ENCODE measurements at places on chromosomes 6 and 20.
A peak's percentile ranks its signal among the peaks of the same experiment; 100 is the strongest.

DNA sequence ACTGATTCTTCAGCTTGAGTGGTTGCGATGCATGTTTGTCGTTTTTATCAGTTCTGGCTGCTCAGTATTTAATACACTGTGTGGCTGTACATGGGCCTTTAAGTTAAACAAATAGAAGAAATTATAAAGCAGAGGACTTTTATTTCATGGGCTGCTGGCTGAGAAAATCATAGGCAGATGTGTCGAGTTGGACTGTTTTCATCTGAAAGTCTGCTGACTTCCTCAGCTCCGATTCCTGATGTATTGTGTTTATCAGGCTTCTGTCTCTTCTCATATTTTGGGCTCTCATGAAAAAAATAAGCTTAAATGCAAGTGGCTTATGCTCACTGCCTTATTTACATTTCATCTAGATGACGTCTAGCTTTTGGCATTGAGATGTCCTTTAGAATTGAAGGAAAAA lies 129.5 kb upstream of the GGTLC1 start:
- DNase-seq: no peak

- no peak for DNase-seq
These were observed 44.5 kb upstream of the TULP1 start for GRCh38 chr6:35557239-35557638.

DNA sequence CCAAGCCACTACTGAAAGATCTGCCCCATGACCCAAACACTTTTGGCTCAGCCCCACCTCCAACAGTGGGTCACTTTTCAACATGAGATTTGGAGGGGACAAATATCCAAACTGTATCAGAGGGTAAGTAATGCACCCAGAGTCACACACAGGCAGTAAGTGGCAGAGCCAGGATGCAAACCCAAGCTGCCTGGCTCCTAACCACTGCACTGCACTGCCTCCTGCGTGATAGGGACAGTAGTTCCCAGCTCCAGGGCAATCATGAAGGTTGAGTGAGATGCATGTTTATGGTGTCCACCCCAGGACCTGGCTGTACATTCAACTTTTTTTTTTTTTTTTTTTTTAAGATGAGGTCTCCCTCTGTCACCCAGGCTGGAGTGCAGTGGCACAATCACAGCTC lies 88.2 kb downstream of the TOX2 start:
- DNase-seq: no peak

GRCh38 chr6:155126727-155127439 lies 131.8 kb downstream of the TIAM2 start:
- DNase-seq: no peak

DNA sequence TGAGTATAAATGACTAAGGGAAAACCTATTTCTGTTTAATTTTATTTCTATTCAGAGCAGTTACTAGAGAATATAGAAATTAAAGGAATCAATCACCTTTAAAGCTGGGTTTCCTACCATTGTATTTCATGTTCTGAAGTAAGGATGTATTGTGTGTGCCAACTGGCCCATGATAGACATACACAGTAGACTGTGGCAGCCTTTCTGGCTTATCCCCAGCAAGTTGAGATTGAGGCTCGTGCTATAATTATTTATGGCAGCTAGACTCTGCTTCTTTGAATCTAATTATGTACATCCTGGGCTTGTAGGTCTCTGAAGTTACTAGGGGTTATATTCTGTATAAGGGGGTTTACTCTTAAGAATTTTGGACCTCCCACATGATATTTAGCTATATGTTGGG lies 44.4 kb downstream of the ZNF292 start:
- DNase-seq: no peak

DNA sequence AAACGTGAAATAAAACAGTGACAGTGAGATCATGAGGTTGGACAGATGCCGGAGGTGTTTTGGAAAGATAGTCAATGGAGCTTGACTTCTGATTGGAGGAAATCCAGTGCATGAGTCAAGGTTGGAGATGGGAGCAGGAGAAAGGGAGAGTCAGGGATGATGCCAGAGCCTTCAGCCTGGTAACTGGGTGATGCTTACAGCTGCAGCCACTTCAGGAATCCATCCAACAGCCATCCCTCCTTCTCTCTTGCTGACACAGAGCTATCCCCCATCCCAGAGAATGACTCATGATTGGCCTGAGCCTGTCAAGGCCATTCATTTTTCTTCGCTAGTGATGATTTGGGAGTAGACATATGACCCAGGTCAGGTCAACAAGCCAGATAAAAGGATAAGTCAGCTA lies 112.8 kb downstream of the SAMD5 start:
- no peak for DNase-seq

- no peak for DNase-seq
These were observed 12.7 kb downstream of the FAM110A start for GRCh38 chr20:845941-846893.

DNA sequence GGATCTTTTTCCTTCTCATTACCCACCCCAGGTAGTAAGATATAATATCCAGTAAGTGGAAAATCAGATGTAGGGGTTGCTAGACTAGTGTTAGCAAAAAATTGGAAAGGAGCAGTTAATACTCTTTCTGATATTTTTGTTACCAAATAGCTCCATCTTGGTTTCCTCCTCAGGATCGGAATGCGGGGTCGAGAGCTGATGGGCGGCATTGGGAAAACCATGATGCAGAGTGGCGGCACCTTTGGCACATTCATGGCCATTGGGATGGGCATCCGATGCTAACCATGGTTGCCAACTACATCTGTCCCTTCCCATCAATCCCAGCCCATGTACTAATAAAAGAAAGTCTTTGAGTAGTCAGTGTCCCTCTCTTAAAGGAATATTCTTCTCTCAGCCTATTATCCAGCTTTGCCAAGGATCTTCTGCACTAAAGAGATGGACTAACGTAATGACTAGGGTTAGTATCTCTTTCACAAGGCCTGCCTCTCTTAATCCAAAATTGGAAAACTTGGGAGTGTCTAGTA lies 1.5 kb downstream of the ROMO1 start:
- DNase-seq: no peak

DNA sequence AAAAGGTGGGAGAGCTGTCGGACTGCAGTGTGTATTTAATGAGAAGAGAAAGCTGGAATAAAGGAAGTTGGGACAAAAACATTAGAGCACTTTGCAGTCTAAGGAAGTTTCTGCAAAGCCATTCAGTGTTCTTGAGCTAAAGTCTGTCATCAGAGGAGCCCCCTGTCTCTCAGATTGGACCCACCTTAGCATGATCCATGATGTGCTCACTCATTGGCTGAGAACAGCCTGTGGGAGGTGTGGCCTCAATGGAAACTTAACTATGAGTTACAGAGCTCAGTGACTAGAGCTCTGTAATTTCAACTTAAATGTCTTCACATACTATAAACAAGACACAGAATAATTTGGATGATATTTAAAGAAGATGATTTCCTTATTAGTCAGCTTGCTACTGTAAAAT lies 437.0 kb downstream of the BTBD3 start:
- DNase-seq: no peak

DNA sequence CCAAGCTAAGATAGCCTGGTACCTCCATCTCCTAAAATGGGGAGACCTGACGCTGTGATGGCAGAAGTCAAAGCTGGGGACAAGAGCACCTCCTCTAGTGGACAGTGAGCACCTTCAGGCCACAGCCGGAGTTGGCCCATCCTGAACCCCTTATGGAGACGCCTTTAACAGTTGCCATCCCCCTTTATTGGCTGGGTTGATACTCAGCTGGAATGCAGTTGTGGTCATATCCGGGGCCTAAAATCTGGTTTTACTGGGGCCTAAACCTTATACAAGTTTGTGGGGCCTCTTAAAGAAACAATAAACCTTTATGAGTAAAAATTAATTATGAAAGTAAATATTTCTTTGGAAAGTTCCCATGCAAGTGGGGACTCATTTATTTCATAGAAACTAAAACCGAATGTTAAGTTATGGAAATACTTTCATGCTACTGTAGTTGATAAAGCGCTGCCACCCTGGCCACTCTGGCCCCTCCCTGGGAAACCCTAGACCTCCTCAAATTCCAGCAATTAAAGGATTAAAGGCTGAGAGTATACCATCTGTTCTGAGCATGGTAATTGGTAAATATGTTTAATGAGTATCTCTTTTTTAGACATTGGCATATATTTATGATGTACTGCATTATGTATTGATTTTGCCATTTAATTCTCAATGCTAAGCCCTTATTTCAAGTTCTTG lies 95.1 kb upstream of the SASH1 start:
- no peak for DNase-seq

DNA sequence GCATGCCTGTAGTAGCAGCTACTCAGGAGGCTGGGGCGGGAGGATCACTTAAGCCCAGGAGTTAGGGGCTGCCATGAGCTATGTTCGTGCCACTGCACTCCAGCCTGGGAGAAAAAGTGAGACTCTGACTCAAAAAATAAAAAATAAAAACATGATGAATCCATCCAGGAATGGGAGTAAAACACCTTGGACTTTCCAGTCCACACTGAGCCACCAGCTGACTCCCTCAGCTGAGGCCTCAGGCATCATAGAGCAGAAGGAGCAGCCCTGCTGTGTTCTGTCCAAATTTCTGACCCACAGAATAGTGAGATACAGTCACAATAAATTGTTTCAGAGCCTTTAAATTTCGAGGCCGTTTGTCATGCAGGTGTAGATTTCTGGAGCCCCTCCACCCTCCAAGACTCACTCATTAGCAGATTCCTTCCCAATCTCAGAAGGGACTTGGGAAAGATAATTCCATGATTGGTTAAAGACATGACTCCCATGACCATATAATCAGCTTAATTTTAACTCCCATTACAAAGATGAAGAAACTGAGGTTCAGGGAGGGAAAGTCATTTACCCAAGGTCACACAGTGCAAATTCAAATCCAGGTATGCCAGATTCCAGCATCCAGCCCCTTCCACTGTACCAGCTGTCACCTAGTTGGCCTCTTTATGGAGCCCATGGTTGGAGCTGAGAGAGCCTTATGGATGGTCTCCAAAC lies 9.0 kb upstream of the MMP9 start:
- DNase-seq: no peak

DNA sequence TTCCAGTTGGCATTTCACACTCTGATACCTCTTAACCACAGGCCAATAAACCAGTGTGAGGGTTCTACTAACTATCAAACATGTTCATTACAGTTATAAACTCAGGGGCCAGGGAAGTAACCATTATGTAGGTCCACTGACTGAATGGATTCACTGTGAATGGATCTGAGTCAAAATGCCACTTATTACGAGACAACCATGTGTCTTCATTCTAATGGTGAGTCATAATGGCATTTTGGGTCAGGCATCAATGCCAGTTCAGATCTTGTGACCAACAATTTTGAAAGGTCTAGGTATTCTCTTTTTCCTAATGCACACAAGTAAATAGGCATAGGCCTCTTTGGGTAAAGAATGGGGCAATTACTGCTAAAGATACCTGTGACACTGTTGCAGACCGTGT lies 112.2 kb upstream of the HEY2 start:
- DNase-seq: no peak

- DNase-seq: no peak
These were observed 170.2 kb upstream of the PTCHD4 start for GRCh38 chr6:48281217-48281616.

DNA sequence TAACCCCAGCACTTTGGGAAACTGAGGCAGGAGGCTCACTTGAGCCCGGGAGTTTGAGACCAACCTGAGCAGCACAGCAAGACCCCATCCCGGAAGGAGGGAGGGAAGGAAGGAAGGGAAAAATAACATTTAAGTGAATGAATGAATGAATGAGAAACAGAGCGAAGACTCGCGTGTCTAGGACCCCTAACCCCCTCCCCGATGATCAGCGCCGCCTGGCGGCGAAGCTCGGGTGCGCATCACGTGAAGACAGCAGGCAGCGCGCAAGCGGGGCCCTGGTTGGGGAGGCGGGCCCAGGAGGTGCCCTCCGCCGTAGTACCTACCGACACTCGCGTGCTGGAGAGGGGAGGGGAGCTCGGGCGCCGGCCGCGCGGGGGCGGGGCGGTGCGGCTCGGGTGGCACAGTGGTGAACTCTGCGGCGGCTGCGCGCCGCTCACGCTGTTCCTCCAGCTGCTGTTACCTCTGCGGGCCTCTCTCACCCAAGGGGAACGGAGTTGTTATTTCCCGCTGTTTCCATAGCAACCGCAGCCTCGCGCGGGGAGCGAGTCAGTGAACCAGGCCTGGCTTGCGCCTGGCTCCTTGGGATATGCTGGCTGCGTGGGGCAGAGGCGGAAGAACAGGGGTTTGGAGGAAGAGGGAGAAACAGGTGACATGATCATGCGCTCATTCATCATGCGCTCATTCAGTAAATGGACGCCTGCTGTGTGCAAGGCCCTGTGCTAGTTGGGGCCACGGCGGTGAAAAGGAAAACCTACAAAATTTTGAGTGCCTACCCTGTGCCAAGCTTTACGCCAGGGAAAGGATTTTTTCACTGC lies 2.0 kb upstream of the DCDC2 start:
- DNase-seq: peak; percentile 71

GRCh38 chr6:134178161-134179044 lies 126.0 kb upstream of the SLC2A12 start:
- DNase-seq: peak; percentile 89

DNA sequence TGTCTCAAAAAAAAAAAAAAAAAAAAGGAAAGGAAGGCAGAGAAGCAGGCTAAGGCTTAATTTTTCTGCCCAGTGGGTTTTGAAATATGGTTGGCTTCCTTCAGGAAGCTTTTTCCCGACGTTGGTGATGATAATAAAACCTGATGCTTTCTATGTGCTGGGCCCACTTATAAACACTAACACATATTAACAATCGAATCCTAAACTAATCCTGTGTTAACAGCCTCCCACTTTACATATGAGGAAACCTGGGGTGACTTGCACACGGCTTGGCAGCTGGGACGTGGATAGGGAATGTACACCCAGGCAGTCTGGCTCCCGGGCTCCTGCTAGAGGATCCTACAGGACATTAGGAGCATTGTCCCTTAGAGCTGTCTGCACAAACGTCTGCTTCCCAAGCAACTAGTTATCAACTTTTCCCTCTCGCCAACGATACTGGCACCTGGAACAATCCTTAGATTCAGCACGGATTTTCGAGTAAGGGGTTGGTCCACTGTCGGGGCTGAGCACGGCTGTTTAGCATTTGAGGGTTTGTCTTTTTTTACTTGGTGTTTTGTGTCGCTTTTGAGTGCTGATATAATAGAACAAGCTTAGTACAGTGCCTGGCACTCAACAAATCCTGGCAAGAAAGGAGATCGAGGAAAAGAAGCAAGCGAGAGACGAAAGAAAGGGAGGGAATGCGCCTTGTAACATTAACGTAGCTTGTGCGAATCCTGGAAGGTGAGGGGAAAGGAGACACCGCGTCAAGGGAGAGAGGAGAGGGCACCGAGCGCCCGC lies 622 bp upstream of the KIZ start:
- DNase-seq: no peak

DNA sequence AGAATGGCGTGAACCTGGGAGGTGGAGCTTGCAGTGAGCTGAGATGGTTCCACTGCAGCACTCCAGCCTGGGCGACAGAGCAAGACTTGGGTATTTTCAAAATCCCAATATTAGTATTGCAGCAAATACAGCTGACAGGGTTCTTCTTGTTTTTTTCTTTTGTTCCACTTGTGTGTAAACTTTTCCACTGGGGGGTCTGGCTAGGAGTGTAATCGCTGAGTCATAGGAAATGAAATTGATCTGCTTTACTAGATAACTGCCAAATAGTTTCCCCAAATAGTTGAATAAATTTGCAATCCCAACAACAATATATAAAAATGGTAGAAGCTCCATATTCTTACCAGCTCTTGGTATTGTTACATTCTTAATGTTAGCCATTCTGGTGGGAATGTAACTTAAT lies 526.0 kb upstream of the SOX4 start:
- DNase-seq: no peak

Data from CD4-positive, alpha-beta T cell treated with Interleukin-15 for 4 hours (primary cell).